Skin of body (tissue), 3 donors: ENCODE measurements at places on chromosomes 2 and 18. TPM values are rescaled to one million over a fixed set of nuclear protein-coding genes. Genes with fewer than 3 reads are reported as not detected.

The LGALSL gene
- 46.4 TPM for total RNA-seq

The NCKAP5 gene
- 33.3 TPM for total RNA-seq

The RAD51AP2 gene
- total RNA-seq = 0.20 TPM

The RTP5 gene
- not detected for total RNA-seq

The UGT1A5 gene
- total RNA-seq = not detected

The SRBD1 gene
- 21.6 TPM for total RNA-seq

The NXPH2 gene
- total RNA-seq = 1.9 TPM
